Activated B cell treated with CpG ODN at 0.5 μM for 24 hours (primary cell): ENCODE measurements at places on chromosomes 6 and 20. TPM values are rescaled to one million over a fixed set of nuclear protein-coding genes. Genes with fewer than 3 reads are reported as not detected.

- no peak for DNase-seq
Observed at GRCh38 chr20:3871550-3872265, 17.5 kb upstream of the PANK2 start.

DNA sequence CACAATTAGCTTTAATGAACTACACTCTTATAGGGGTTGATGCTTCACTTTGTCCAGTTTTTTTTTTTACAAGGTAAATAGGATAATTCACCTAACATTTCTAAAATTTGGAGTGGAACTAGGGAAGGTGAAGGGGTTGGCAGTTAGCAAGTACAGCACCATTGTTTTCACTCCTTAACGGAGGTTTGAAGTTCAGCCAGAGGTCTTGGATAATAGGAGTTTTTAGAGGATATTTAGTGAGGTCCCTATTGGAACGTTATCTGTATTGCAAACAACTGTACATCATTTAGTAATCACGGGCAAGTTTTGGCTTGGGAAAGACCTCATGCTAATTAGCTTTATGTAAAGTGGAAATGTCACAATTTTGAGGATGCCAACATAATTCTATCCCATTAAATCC is 52.3 kb upstream of the TBX18 start:
- DNase-seq, result no peak

HRH3 gene
- total RNA-seq, result not detected in 2 replicates

DNA sequence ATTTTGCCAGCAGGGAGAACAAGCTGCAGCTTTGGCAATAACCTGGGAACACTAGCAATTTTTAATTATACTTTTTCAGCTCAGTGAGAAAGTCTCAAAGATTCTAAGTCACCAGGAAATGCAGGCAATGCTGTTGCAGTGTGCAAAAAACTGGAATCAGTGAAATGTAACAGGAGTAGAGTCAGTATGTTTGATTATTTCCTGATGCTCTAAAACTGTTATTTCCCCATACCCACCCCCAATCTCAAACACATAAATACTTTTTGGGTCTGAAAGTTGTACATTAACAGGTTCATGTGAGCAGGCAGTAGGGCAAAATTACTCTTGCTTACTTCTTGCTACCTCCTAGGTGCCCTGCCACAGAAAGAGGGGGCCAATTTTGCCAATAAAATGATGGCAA is 65.4 kb upstream of the BEND6 start:
- no peak for DNase-seq

FILIP1 gene
- total RNA-seq, result not detected in 2 replicates

GRCh38 chr6:127956956-127957355 is 56.1 kb upstream of the THEMIS start:
- DNase-seq, result no peak

- no peak for DNase-seq
Observed at GRCh38 chr6:26450240-26450639, 7.5 kb upstream of the BTN2A1 start.

GRCh38 chr6:106648651-106649308 is 19.4 kb downstream of the QRSL1 start:
- DNase-seq, result no peak

- DNase-seq, result no peak
Observed at GRCh38 chr6:122791310-122791679, 2.2 kb downstream of the SMPDL3A start.

FANCE gene
- total RNA-seq, result 8.5 and 9.2 TPM in 2 replicates

GRCh38 chr6:4093288-4093687 is 14.4 kb upstream of the FAM217A start:
- no peak for DNase-seq

EYS gene
- not detected in 2 replicates for total RNA-seq

- no peak for DNase-seq
Observed at GRCh38 chr6:114342826-114343781, at the start of gene HS3ST5. Gene HS3ST5 (minus strand): TSS chr6:114343023. CDS start chr6:114062845, 280,178 bp downstream.

GRCh38 chr20:20214757-20215275 is 153.1 kb upstream of the INSM1 start:
- no peak for DNase-seq

ALDH8A1 gene
- total RNA-seq, result 0.20 and 0.53 TPM in 2 replicates

DNA sequence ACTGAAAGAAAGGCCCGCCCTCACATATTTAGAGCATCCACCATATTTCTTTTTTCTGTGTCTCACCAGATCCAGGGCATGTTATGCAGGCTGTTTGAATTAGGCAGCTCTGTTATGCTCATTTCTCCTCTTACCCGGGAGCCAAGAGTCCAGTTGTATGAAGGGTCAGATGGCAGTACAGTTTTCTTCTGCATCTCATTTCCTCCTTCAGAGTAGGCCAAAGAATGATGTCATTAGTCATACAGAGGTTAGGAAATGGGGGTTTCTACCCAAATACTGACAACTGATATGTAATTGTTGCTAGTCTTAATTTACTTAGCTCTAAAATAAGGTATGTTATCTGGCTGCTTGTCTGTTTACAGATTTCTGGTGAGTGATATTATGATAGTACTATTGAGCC is 130.8 kb downstream of the SOBP start:
- no peak for DNase-seq

DNA sequence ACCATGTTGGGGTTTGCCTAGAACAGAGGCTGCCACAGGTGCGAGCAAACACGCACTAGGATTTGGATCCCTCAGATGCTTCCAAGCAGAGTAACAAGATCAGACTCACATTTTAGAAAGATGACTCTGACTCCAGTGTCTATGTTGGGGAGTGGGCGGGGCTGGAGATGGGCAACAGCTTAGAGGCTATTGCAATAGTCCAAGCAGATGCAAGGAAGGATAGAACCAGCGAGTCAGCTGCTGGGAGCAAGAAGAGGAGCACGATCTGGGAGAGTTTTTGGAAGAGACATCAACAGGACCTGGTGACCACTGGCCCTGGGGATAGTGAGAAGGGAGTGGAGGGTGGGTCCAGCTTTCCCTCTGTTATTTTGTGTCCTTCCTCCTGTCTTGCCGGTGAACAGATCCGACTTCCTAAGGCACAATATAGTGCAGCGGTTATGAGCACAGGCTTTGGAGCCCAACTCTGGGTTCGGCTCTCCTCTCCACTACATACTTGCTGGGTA is 52.7 kb downstream of the FGD2 start:
- no peak for DNase-seq

- no peak for DNase-seq
Observed at GRCh38 chr6:19879663-19880062, 42.5 kb downstream of the ID4 start.

- DNase-seq, result no peak
Observed at GRCh38 chr6:88513920-88514319, 347.8 kb upstream of the CNR1 start.

RIPOR2 gene
- total RNA-seq, result 260 and 302 TPM in 2 replicates

RANBP9 gene
- total RNA-seq, result 30.7 and 34.7 TPM in 2 replicates

PPP1R3G gene
- total RNA-seq, result 0.11 and 0.15 TPM in 2 replicates

GRCh38 chr6:50818673-50819072 is at the start of gene TFAP2B:
Gene TFAP2B (plus strand): TSS chr6:50818871. CDS start chr6:50818892, 21 bp downstream.
- no peak for DNase-seq

GRCh38 chr6:5559651-5560050 is 298.3 kb downstream of the FARS2 start:
- no peak for DNase-seq

PRRT1 gene
- total RNA-seq, result not detected in 2 replicates

C6orf52 gene
- total RNA-seq, result 1.0 and 1.6 TPM in 2 replicates

DNA sequence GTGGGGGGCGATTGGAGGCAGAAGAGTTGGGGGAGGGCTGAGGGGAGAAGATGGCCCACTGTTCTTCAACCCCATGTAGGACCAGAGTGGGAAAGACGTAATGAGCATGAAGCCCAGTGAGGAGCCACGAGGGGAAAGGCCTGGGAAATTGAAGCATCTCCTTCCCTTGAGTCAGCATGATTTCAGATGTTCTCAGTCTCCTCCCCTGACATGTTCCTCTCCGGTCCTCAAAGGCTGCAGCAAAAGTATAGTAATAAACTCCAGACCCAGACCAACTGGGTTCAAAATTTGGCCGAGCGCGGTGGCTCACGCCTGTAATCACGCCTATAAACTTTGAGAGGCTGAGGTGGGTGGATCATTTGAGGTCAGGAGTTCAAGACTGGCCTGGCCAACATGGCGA is 1.9 kb upstream of the NFKBIE start:
- no peak for DNase-seq

GRCh38 chr6:62042429-62042828 is 243.6 kb downstream of the KHDRBS2 start:
- DNase-seq, result no peak

DNA sequence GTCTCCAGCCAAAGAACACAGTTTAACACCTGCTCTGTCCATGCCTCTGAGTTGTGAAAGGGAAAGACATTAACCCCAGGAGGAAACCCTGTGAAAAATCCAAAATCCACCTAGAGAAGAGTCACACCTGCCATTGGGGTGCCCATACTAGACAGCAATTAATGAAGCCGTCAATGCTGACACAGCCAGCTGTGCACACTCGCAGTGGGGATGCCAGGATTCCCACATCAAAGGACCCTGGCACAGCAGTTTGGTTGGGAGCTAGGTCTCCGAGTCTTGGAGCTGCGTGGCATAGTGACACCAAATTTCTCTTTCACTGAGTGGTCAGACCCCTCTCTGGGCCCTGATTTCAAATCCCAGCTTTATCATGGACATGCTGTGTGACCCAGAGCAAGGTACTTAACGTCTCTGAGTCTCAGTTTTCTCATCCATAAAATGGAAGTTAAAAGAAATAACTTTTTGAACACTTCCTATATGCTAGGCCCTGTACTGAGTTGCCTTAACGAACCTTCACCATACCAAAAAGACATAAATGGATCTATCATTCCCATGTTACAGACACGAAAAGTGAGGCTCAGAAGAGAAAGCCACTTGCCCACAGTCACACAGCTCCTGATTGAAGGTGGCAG is 30.8 kb downstream of the BPIFB1 start:
- no peak for DNase-seq

- DNase-seq, result no peak
Observed at GRCh38 chr6:163626073-163626867, 211.8 kb downstream of the QKI start.

BRD2 gene
- 347 and 370 TPM in 2 replicates for total RNA-seq

GRCh38 chr6:47426524-47427302 is 50.9 kb upstream of the CD2AP start:
- no peak for DNase-seq

GRCh38 chr6:5388326-5388725 is 127.0 kb downstream of the FARS2 start:
- no peak for DNase-seq

DNA sequence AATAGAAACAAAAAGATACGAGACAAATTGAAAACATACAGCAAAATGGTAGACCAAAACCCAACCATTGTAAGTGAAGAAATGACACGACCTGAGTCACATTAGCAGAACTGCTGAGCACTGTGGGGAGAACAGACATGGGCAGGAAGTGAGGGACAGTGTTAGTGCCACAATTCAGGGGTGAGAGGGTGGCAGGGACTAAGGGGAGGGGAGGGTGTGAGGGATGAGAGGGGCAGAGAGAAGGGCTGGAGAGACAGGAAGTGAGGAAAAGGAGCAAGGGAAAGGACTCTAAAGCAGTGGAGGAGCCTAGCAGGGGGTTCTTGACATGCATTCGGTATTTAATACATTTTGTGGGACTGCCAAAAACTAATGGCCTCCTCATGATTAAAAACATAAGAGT is 45.0 kb upstream of the TRIM26 start:
- DNase-seq, result no peak

SLC22A3 gene
- not detected in 2 replicates for total RNA-seq

DNA sequence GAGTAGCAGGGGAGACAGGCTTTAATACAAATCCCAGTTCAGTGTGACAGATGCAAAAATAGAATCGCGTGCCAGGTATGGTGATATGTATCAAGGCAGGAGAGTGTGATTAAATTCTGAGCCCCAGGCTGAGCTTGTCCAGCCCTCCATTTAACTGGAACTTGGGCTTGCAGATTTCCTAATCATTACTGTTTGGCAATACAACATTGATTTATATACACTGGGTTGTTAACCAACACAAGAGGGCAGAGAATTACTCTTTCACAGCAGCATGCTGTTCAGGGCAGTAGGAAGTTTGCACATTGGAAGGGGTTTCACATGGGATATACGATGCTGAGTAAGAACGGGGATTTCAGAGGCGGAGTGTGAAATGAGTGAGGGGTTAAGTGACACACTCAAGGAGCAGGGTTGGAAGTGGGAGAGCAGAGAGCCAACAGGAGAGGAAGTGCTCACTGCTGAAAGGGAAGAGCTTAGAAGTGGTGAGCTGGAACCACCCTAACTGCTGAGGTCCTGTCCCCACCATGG is 70.8 kb upstream of the ATXN1 start:
- DNase-seq, result no peak

SYCP2L gene
- 0.13 and 0.17 TPM in 2 replicates for total RNA-seq

DNA sequence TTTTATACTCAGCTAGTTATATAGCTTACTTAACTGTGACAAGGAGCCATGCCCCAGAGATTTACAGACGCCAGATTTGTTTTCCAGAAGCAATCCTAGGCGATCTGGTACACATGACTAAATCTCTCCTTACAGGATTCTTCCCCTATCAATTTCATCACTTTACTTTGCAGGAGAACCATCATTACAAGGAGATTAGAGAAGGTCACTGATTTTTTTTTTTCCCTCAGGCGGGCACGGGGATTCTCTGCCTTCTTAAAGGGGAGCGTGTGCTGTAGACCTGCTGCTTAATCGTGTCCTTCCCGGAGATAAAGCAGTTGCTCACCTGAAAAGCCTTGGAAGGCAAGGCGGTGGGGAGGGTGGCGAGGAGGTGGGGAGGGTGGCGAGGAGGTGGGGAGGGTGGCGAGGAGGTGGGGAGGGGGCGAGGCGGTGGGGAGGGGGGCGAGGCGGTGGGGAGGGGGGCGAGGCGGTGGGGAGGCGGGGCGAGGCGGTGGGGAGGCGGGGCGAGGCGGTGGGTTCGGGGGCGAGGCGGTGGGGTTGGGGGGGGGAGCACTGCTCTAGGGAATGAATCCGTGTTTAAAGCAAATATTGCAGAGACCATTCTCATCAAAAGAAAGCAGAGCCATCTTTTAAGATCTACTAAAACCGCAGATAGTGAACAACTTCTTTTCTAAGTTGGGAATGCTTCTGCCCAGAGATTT is 14.3 kb upstream of the MRAP2 start:
- DNase-seq, result no peak

DNA sequence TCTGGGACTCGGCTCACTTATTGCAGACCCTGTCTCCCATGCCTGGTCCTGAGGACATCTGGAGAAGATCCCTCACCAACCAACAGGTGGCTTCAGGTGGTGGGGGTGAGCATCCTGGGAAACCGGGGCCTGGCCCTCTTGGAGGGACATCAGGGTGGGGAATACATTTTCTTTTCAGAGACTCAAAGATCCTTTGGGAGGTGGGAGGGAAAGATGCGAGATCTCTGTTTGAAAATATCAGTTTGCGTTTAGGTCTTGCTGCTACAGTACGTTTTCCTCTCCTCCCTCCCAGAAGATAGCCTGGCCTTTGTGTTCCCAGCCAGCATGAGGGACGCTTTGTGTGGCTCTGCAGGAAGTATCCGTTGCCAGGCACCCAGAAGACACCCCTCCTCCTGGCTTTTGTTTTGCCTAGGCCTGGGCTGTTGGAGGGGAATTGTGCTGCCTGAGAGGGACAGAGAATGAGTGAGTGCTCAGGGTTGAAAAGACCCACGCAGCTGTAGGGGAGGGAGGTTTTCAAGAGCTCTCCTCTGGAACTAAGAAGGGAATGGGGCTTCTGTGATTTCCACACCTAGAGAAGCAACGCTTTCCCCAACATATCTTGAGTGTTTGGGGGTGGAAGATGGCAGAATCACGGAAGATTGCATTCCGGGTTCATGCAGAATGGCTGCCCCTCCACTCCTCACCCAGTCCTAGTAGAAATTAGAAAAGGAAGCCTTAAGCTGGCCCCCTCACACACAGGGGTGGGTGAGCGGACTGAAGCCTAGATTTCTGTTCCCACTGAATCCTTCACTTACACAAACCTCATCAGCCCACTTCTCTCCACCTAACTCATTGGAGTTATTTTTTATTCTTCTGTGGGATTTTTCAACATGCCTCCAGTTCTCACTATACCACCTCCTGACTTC is 22.0 kb upstream of the SLC2A12 start:
- DNase-seq, result no peak

DBNDD2 gene
- total RNA-seq, result 2.6 and 2.7 TPM in 2 replicates

BPIFB2 gene
- not detected in 2 replicates for total RNA-seq
